Thoracic aorta endothelial cell (primary cell): ENCODE measurements at places on chromosomes 16 and 17. TPM values are rescaled to one million over a fixed set of nuclear protein-coding genes. Genes with fewer than 3 reads are reported as not detected.

Gene TOP2A
- total RNA-seq, result 148 and 240 TPM in 2 replicates

Gene TEX19
- total RNA-seq, result 0.07 TPM in 1 of 2 replicates, not detected in the other

Gene SYCE1L
- 1.9 and 2.0 TPM in 2 replicates for total RNA-seq

Gene FA2H
- not detected in 2 replicates for total RNA-seq

Gene VPS9D1
- 6.9 and 7.2 TPM in 2 replicates for total RNA-seq

Gene TRAF4
- 24.6 and 27.9 TPM in 2 replicates for total RNA-seq

Gene CD300A
- total RNA-seq, result not detected in 2 replicates

Gene TBC1D3E
- total RNA-seq, result 0.53 and 1.4 TPM in 2 replicates

Gene AIPL1
- total RNA-seq, result not detected in 2 replicates

Gene CA7
- not detected in 2 replicates for total RNA-seq

Gene RND2
- total RNA-seq, result 0.14 and 0.27 TPM in 2 replicates
